Neural progenitor cell (in vitro differentiated cells): ENCODE measurements at places on chromosomes 6 and 20.
A peak's percentile ranks its signal among the peaks of the same experiment; 100 is the strongest.

DNA sequence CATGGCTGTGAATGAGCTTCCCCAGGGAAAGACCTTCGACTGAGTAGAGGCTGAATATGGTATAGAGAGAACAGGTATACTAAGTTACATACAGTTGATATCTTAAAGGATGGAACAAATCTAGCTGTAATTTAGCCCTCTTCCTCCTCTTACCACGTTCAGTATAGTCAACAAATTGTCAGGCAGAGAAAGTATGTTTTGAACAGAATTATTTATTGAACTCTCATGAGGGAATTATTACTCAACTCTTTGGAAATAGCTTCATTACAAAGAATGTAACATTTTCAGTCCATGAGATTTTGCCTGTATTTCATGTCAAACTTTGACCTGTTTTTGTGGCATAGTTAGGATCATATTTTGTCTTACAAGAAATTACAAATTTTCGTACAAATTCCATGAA is 63.0 kb downstream of the SH3BGRL2 start:
- no peak for DNase-seq

GRCh38 chr6:75418233-75418632 is 75.4 kb downstream of the FILIP1 start:
- no peak for DNase-seq

DNA sequence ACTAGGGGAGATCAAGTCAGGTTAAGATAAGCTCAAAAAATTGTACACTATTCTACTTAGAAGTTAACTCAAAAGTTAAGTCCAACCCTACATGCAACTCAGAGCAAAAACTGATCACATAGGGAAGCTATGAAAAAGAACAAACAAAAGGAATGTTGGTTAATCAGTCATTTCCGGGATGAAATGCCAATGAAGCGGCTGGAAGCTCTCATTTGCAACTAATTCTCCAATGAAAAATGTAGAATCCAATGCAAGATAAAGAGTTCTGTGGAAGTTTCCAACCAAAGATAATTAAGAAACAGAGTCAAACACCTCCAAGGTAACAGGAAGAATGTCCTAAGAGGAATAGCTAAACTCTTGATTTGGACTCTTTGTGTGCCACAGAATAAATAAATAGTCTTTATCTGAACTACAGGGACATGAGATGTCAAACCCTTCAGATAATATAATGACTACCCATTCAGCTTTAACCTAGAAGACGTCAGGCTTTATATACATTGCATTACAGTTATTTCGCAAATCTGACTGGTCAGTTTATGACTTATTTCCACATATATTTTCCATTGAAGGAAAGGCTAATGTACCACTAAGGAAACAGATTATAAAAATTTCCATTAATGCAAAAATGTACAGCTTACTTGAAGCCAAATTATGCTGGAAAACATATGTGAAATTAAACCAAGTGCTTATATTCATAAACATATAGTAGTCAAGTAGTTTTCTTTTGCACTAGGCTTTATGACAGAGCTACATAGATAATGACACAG is 48.0 kb upstream of the DST start:
- DNase-seq = no peak

GRCh38 chr20:41734506-41734945 is 116.3 kb upstream of the CHD6 start:
- DNase-seq = peak; percentile 67

DNA sequence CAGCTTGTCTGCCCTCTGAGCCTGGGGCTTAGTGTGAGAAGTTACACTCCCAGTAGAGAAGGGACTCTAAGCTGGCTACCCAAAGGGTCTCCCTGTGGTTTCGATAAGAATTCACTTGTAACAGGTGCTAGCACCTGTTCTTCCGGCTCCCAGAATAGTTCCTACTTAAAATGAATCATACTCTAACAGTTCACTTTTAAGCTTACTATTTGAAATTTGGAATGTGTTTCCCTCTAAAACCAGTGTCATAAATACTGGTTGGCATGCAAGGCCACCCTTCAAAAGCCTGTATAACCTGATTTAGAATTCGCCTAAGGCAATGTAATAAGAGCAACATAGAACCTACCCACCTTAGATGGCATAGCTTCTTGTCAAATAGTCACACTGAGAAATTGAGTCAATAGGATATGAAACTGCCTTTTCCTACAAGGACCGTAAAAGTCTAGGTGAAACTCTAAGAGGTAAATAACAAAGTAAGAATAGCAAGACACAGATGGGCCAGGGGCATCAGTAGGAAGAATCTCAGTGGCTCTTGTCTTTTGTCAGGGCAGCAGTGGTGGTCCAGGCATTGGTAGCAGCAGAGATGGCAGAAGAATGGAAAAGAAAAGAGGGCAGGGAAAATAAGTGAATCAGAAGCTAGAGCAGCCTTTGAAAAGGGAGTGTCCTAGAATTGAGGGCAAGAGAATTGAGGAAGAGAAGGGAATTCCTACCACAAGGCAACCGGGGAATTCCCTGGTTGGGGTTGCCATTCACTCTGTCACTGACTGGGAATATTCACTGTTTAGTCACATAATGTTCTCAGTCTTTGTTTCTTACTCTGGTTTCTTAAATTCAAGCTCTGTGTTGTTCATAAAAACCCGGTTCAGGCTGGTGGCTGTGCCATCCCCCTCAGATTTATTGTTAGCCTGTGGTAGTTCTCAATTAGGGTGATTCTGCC is 91.5 kb downstream of the HIVEP2 start:
- no peak for DNase-seq

DNA sequence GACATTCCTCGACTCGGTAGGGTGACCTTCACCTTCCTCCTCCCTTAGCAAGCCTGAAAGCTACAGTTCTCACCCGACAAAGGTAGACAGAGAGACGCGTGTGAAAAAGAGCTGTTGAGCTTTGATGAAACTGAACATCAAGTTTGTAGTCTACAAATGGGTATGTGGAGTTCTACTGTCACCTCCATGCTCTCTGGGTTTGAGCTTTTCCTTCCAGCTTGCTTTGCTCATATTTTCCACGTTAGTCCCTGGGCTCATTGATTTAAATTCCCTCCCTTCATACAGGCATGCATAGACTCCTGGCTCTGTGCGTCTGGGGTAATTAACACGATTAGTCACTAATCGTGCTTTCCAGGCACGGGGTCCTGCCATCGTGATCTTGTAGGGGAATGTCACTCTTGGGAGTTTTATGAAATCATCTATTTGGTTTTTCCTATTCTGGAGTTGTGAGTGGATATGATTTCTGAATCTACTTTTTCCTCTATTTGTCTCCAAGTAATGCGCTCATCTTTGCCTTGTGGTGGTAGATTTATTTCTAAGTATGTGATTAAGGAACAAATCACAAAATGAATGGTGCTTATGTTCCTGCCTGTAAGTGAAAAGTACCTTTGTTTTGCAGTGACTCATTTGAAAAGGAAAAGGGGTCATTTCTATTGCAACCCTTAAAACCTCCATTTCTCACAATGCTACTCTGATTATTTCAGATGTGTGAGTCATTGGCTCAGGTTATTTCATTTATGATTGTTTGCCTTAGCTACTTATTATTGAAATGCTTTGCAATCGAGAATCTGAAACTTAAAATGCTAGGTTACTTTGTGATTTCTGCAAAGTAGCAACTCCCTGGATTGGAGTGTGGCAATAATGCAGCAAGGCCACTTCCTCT is 154.6 kb downstream of the ZDHHC14 start:
- DNase-seq = no peak

DNA sequence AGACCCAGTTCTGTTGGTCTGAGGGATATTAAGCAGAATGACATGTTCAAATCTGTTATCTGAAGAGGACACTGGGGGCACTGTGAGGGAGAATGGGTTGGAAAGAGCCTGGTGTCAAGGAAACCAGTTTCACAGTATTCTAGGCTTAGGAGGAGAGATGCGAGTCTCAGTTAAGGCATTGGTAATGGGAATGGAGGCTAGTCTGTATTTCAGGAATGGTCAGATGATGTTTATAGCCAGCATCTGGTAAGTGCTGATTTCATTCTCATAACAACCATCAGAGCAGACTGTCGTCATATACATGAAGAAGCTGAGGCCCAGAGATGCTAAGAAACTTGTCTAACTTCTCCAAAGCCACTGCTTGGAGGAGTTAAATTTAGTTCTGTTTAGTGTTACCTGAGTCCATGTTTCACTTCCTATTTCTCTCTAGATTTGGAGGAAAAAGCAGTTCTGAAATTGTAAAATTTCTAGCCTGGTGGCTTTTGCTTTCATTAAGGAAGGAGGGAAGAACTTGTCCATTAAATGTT is 242.0 kb downstream of the ARID1B start:
- peak; percentile 49 for DNase-seq

DNA sequence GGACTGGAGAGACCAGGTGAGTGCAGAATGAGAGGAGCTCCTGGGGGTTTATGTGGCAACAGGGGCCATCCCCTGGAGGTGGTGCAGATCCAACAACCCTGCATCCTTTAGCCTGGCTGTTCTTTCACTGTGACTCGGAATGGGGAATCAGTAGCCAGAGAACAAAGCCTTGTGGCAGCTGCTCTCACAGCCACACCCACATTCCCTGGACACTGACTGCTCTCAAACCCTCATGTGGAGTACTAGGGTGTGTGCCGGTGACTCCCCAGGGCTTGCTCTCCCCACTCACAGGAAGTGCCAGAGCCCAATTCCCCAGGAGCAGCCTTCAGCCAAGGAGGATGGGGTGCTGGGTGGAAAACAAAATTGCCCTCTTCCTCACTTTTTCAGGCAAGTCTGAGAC is 30.2 kb upstream of the GGTLC1 start:
- peak; percentile 16 for DNase-seq

GRCh38 chr20:3786126-3786484 is 435 bp downstream of the CENPB start:
- DNase-seq = peak; percentile 60
